Activated T-helper 2 cell treated with anti-CD3 and anti-CD28 coated beads, Interferon-gamma antibody, Interleukin-2, Interleukin-4, amounts not matched to agents 10 μg/mL and 5 μg/mL and 100 μg/mL, durations not matched to agents 14 hours and 24 hours and 36 hours (primary cell): ENCODE measurements at places on chromosomes 7 and 10. TPM values are rescaled to one million over a fixed set of nuclear protein-coding genes. Genes with fewer than 3 reads are reported as not detected.

Gene SAP25
- total RNA-seq, result 11.3 and 11.8 TPM in 2 replicates

Gene MOGAT3
- not detected in 2 replicates for total RNA-seq

Gene H2BK1
- not detected in 2 replicates for total RNA-seq

Gene TMEM270
- total RNA-seq, result not detected in 2 replicates

Gene ZNF680
- total RNA-seq, result 10.9 and 11.3 TPM in 2 replicates

Gene PKD1L1
- 0.11 and 1.1 TPM in 2 replicates for total RNA-seq

Gene CYP2W1
- total RNA-seq, result not detected in 2 replicates

Gene PRTFDC1
- 0.11 and 0.25 TPM in 2 replicates for total RNA-seq

GRCh38 chr10:67819768-67820204 is 18.2 kb downstream of the DNAJC12 start:
- DNase-seq, result no peak

- no peak for DNase-seq
Observed at GRCh38 chr10:96992721-96993120, 160.6 kb downstream of the LCOR start.

DNA sequence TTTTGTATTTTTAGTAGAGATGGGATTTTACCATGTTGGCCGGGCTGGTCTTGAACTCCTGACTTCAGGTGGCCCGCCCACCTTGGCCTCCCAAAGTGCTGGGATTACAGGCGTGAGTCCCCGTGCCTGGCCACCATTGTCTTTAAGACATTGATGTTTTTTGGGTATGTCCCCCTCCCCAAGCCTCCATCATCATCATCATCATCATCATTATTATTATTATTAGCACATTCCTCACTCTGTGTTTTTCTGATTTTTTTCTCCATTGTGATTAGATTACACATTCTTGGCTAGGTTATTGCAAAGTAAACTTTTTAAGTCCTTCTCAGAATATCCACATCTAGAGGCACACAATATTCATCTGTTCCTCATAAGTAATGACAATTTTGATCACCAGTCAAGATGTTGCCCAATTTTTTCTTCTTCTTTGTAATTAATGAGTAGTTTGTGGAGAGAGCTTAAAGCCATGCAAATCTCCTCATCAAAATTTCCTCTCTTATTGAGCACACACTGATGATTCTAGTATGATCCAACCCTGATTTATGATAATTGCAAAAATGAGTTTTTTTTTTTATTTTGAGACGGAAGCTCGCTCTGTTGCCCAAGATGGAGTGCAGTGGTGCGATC is 47.5 kb downstream of the EPC1 start:
- DNase-seq, result no peak

- peak; percentile 34 for DNase-seq
Observed at GRCh38 chr7:150357270-150357669, 11.4 kb upstream of the REPIN1 start.

GRCh38 chr10:44382131-44382858 is 2.6 kb downstream of the CXCL12 start:
- DNase-seq, result no peak

DNA sequence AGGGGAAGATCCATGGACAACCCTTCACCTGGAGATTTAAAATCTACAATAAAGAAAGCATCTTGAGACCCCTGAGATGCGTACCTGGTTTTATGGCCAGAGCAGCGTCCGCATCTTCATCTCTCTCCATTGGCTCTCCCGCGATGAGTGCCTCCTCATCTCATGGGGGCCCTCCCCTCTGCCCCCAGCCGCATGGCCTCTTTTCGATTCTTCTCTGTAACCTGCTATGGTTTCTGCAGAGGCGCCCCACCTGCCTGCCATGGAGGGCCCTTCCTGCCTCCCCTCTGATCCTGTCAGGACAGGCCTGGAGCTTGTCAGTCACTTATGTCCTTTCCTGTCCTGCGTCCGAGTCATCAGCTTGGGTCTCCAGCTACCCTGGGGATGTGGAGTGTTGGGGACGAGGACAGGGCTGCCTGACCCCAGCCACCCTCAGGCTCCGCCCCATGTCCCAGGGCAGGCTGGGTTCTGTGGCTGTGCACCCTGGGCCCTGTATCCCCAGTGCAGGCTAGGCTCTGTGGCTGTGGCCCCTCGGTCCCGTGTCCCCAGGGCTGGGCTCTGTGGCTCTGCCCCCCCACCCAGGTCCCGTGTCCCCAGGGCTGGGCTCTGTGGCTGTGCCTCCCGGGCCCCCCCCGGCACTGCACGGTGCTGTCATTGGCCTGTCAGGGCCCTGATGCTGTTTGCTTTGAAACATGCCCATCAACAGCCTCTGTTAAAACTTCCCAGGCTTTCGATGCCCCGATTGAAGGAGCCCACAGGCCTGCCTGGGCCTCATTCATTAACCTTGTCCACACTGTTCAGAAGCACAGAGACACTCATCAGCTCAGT is 99.8 kb downstream of the WDR37 start:
- DNase-seq, result no peak

DNA sequence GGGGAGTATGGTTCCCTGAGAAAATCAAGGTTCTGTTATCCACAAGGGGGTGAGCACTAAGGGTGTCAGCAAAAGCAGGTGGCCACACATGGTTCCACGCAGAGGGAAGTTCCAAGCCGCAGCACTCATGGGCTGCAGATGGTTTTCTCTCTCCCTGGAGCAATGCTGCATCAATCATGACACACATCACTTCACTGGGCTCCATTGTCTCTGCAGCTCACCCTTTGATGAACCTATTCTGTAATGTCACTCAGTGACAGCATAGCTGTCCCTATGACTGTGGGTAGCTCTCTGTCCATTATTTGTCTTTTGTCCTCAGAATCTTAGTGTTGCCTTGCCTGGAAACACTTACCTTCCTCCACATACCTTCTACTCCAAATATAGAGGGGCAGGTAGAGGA is 34.8 kb downstream of the LRRC18 start:
- DNase-seq, result no peak

DNA sequence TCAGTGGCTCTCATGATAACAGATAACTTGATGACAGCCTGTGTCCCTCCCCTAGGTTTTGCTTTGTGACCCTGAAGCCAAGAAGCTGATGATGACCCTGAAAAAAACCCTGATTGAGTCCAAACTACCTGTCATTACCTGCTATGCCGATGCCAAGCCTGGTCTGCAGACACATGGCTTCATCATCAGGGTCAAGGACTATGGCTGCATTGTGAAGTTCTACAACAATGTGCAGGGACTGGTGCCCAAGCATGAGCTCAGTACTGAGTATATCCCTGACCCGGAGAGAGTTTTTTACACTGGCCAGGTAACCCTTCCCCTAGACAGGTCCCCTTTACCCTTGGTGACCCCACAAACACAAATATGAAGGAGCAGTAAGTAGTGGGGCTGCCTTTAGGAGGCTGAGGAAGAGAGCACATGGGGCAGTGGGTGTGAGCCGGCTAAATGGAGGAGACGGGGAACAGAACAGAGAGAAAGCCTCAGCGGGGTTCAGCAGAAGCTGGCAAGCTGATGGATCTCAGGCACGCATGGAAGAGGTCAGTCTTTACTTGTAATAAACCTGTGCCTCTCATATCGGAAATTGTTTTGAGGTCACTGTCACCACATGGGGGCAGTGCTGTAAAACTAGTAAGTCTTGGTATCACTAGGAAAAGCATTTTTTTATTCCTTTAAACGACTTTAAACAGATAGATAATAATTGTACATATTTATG is 20.2 kb downstream of the PDCD11 start:
- peak; percentile 47 for DNase-seq

DNA sequence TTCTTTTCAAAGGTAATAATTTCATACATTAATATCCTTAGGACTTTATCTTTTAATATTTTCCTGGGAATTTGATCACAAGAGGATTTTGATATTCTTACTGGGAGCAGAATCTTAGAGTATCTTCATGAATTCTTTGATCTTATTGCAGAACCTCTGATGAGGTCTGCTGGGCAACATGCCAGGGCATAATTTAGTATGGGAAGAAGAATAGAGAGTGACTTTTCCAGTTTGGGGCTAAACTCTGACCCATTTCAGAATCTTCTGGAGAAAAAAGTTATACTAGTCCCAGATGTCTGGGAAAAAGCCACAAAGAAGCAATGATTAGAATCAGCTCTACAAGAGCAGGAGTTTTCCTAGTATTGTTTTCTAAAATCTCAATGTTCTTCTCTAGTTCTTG is 28.0 kb upstream of the RSU1 start:
- DNase-seq, result no peak

GRCh38 chr7:13047061-13047460 is 359.6 kb downstream of the ARL4A start:
- DNase-seq, result no peak

GRCh38 chr7:54814401-54814800 is 55.4 kb upstream of the SEC61G start:
- DNase-seq, result no peak

DNA sequence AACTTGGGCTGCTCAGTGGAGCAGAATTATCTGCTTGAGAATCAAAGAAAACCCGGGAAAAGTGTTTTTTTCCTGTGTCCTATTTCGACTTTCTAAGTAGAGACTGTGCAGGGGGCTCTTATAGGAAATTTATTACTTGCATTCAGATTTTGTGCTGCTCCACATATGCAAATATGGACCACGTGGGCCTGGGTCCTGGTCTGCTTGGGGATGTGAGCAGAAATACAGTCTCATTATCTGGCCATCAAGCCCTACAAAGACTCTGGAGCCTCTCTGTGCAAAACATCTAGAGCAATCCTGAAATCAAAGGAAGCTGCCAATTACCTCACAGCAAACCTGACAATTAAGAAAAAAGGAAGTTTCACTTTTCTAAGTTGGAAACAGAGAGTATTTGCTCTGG is 216.9 kb downstream of the LRMDA start:
- DNase-seq, result no peak

- DNase-seq, result no peak
Observed at GRCh38 chr7:98229441-98229840, 18.2 kb downstream of the BHLHA15 start.

DNA sequence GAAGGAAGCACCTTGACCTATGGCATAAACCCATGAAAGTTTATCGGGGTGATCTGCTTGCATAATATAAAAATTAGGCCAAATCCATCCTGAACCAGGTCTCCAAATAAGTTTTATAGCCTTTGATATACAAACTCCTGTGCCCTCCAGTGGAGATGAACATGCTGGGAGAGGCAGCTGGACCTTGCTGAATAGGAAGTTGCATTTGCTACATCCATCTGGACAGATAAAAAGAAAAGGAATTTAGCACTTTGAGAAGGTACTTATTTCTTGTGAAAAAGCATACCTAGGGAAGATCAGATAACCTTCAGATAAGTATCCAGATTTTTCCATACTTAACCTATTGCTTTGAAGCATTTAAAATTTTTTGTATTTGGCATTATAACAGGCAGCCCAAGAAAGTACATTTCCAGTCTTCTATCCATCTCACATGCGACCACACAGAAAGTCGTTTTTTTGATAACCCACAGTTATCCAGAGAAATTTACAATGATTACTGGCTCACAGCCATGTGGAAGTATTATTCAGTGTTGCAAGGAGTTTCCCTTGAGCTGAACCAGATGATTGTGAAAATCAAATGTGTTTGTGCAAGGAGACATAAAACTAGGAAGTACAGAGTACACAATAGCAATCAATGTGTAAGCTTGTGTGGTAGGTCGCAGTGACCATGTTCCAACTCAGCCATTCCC is 124.4 kb upstream of the STK17A start:
- DNase-seq, result no peak

DNA sequence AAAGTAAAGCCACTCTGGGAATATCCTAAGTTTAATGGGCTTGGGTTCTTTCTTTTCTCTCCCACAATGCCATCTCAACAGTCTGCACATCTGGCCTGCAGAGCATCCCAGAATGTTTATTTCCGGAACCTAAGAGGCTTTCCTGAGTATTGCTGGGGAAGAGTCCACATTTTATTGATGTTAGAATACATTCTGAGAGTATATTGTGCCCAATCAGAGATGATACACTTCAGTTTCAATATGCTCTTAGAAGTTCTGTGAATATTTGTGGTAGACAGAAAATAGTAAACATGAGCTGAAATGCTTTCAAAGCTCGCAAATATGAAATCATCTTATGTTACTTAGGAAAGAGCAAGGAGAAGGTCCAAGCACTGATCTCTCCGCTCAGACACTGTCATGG is 200.6 kb downstream of the TWIST1 start:
- no peak for DNase-seq

DNA sequence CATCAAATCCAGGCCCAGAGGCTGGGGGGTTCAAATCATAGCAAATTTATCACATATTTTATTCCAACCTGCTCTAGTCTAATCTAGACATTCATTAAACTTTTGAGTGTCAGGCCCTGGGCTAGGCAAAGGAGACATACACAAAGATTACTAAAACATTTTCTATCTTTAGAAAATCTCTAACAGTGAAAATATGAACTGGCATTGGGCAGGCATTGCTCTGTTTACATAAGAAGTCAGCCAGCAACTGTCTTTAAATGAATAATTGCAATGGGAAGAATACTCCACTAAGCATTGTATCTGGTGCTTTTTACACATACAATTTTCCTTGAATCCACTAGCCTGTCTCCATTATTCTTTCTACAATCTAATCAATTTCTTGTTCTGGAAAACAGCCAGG is 222.5 kb upstream of the LRRN3 start:
- no peak for DNase-seq

DNA sequence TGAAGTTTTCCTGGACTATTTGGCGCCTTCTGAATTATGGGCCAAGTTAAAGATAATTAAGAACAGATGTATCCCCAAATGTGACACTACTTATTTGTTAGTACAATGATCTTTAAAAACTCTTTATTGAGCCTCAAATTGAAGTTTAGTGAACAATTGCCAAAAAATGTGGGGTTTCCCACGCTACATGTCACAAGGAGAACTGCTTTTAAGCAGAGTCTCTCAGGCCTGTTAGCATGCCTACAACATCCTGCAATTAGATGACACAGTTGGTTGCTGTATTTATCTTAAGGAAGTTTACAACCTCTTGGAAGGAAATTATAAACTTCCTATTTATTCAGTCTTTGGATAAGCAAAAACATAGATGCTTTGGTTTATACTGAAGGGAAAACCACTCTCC is 733.0 kb downstream of the TNS3 start:
- no peak for DNase-seq

- no peak for DNase-seq
Observed at GRCh38 chr7:116554911-116555310, 30.1 kb downstream of the CAV1 start.

DNA sequence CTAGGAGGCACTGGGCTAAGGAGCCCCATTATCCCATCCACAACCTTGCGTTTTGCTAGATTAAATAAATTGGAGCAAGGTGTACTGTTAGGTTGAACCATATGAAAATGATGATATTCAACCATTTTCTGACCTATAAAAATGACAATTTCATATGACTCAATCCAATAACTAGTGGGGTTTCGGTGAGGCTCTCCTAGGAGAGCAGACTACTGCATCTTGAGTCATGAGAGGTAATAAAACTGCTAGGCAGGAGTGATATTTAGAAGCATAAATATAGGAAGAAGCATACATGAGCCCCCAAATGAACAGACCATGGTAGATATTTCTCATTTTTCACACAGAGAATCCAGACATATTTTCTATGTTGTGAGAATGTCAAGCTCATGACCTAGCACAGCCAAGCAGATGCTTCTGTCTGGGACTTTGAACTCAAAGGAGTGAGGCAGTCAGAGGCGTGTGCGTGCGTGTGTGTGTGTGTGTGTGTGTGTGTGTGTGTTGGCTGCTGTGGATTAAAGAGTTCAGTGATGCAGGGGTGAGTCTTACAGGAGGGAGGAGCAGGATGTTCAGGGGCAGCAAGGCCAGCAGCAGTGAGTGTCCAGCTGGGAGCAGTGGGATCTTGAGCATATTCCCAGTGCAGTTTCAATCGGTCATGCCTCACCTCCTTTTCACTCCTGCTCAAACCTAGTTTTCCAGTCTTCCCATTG is 17.8 kb upstream of the WDR11 start:
- DNase-seq, result no peak

GRCh38 chr10:73956476-73957359 is 41.2 kb upstream of the VCL start:
- DNase-seq, result peak; percentile 35

GRCh38 chr10:95531994-95532399 is 29.2 kb downstream of the SORBS1 start:
- DNase-seq, result no peak
